ENCODE measurements at places on chromosomes 2 and 18.

DNA sequence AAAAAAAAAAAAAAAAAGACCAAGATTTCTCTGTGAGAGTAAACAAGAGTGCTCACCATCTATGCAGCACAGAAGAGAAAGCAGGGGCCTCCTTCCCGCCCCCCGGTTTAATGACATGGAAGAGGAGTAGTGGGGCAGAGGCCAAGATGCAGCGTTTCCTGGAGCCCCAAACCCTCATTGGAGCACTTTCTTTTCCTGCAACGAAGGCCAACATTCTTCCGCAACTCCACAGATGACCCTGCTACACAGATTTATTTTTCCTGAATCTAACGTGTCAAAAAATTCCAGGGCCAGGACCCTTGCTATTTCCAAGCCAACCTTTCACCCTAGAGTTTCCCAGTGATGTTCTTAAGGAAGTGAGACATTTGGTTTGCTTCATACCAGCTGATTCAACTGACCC lies 189.6 kb downstream of the MIB1 start:
- DNase-seq, result no peak

DNA sequence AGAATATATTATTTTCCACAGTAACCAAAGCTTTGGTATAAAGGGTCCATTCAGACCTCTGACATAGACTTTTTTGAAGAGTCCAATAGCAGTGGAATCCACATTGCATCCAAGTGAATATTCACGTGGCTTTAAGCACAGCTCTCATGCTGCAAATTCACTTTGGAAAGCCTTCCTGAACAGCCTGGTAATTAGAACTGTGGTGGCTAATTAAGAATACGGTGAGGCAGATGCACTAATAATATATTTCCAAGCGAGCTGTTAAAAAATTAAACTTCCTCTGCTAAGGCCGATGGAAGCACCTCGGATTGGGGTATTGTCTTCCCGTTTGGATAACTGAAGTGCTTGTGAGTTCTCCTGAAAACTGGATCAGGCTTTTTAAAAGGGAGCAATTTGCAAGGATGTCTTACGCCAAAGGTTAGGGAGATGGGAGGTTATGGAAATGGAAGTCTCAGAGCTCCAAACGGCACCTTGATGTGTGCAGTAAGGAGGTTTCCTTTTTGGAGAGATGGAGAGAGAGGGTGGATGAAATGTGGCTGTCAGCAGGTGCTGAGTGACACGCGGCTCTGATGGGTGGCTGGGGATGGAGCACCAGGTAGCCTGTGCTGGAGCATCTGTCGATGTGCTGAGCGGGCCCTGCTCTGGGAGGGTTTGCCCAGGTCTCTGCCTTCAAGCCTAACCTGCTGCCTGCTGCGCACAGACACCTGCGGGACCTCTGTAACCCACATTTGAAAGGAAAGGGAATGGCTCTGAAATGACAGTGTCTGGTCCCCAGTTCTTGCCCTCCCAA lies 37.5 kb downstream of the CABLES1 start:
- DNase-seq, result no peak

GRCh38 chr2:179446476-179447141 lies 182.0 kb upstream of the SESTD1 start:
- no peak for DNase-seq

GRCh38 chr2:223815884-223816570 lies 21.4 kb downstream of the AP1S3 start:
- no peak for DNase-seq

DNA sequence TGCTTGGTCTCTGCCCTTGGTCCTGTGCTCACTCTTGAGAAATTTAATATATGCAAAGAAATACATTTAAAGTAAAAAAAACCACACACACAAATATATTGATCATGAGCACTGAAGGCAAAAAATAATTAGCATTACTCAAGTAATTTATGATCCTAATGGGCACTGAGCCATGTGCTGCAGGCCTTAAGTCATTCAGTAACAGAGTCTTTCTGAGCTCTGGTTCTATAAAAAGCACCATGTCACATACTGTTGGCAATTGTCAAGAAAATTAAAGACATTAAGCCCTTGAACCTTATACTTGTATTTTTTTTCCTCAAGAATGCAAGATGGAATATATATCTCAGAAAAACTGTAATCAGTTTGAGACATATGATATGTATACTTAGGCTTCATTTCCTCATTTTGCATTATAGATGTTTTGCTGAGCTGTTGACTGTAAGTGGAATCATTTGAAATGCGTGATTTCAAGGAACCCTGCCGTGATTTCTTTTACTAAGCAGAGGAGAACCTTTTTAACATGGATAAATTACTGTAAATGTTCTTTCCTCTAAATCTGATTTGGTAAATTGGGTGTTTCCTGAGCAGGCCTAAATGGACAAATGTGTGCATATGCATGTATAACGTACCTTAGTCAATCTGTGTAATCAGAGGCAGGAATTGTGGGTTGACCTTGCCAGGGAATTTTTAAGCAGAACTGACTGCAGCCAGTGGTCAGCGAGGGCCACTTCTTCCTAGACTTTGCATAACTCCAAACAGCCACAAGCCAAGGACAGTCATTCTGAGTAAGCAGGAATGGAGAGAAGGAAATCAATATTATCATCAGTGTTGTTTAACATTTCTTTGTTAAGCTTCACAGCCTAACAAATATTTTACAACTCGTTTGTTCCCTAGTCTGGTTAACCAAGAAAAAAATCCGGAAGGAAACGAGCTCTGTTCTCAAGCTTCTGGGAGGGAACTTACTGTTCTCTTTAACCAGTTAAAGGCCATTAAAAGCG lies 191.5 kb upstream of the ATP5MC3 start:
- DNase-seq, result no peak

- no peak for DNase-seq
Observed at GRCh38 chr2:130720036-130720435, 8.8 kb upstream of the GPR148 start.

DNA sequence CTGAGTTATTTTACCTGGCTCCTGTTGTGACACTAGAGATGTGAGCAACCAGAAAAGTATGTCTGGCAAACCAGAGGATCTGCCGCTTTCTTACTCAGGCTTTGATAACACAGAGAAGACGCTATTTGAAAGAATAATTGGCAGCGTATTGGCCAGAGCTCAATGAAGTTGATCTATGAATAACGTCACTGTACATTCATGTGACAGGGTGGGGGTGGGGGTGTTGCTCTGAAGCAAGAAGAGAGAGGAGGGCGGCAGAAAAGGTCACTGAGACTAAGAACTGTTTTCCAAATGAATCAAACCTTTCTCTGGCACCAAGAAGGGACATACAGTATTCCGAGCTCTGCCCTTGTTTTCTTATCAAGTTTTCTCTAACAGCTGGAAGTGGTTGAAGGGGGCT lies 1.7 kb upstream of the ONECUT2 start:
- no peak for DNase-seq

- DNase-seq, result no peak
Observed at GRCh38 chr2:31271851-31272267, 37.9 kb downstream of the EHD3 start.

DNA sequence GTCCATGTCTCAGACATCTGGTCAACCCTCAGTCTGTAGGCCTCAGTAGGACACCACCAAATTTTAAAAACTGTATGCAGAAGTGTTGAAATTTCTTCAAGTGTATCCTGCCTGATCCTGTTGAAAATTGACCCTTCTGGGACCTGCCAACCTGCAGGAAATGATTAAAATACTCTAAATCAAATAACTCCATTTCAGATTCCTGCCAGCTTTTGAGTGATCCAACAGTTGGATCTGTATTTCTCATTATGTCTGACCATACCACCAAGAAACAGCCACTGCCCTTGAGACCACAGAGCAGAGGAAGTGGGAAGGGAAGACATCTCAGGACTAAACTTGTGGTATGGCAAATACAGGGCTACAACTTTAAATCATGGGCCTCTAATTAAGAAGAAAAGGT lies 113.4 kb downstream of the ANTXR1 start:
- no peak for DNase-seq

GRCh38 chr2:159561786-159562185 lies 54.6 kb downstream of the BAZ2B start:
- no peak for DNase-seq

DNA sequence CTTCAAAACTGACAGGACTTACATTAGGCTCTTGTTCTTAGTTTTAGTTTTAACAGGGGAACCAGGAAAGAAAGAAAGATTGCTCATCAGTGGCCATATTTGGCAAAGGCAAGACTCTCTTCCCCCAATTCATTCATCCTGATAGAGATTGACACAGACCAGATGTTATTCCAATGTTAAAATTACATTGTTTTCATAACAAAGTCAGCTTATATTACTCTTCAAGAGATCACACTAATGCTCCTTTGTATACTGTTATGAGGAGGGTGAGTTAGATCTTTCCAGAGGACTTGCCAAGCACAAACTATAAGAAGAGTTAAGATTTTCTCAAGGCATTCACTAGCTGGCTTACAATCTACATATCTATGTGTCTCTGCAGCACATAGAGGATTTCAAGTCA lies 252.1 kb downstream of the SLC8A1 start:
- DNase-seq, result no peak

- no peak for DNase-seq
Observed at GRCh38 chr2:166419616-166419934, 43.8 kb upstream of the SCN9A start.

DNA sequence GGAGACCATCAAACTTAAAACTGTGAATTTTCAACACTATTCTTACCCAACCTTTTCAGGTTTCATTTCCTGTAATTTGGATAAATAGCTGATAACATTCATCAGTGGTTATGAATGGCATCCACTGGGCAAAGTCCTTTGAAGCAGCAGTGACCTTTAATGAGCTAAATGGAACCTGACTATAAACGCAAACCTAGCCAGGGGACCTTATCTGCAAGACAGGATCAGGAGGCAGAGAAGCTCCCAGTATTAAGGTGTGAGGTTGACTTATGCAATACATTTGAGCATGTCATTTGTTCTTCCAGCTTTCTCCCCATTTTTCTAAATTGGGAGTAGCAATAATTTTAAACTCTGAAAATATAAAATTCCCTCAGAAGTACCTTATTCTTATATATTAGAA lies 38.4 kb downstream of the CREG2 start:
- DNase-seq, result no peak

- peak; percentile 31 for DNase-seq
Observed at GRCh38 chr2:106886916-106887758, 1.2 kb upstream of the ST6GAL2 start.

GRCh38 chr2:42054714-42055430 lies 7.1 kb downstream of the PKDCC start:
- DNase-seq, result no peak

DNA sequence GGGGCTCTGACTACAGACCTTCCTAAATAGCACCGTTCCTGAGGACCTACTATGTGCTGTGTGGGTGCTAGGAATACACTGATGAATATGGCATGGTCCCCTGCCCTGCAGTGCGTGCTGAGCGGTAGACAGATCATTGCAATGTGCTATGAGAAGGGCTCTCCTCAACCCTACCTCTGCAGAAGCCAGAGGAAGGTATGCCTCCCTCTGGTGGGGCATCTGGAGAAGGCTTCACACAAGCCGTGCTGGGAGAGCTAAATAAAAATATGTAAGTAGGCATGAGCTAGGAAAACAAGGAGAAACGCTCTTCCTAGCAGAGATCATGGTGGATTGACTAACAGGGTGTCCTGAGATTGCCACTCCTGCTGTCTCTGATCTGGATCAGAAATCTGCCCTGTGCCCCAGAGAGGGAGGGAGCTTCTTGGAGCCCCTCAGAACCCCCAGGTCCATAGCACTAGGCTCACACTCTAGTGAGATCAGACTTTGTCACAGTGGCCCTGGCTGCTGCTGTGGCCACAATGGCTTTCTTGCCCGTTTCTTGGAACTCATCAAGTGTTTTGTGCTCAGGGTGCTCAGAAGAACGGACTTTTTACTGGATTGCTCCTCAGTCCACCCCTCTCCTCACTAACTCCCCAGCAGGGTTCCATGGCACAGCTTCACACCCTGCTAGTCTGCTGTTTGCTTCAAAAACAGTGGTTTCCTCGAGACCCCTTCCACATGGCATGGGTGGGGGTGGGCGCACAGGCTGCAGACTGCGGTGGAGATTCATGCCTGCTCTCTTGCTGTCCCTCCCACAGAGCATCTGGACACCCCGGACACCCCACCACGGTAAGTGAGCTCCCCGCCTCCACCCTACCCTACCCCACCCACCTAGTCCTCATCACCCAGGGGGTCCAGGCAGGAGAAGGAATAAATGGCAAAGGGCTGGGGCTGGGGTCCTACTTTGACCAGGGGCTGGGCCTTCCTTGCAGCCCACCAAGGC lies 14.2 kb downstream of the SIGLEC15 start:
- DNase-seq, result no peak

DNA sequence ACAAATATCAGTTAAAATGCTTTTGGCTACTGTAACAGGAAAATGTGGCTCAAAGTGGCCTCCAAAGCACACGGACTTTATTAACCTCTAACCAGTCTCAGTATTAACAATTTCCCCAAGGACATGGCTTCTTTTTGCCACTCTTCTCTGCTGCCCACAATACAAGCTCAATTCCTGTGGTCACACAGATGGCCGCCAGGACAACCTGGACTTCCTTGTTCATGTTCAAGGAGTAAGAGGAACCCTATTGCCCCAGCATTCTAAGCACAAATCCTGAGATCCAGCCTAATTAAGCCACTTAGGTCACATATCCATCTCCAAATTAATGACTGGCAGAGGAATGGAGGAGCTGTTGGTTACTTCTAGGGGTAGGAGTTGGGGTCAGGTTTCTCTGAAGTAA lies 38.2 kb downstream of the AOX1 start:
- DNase-seq, result no peak

DNA sequence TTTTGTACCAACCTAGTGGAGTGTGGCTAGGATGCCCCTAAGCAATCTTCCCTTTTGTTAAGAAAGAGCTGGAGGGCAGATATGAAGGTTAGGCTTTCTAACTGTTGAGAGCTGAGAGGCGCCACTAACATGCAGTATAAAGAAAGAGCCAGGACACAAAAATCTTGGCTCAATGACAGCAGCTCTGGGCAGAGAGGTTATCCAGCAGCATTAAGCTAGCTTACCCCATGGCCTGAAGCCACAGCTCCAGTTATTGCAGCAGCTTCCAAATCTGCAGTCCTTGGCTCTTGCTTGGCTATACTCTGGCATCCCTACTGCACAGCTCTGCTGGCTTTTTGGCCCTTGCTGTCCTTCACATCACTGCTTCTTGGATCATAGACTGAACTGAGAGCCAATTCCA lies 213.4 kb downstream of the GPD2 start:
- no peak for DNase-seq

DNA sequence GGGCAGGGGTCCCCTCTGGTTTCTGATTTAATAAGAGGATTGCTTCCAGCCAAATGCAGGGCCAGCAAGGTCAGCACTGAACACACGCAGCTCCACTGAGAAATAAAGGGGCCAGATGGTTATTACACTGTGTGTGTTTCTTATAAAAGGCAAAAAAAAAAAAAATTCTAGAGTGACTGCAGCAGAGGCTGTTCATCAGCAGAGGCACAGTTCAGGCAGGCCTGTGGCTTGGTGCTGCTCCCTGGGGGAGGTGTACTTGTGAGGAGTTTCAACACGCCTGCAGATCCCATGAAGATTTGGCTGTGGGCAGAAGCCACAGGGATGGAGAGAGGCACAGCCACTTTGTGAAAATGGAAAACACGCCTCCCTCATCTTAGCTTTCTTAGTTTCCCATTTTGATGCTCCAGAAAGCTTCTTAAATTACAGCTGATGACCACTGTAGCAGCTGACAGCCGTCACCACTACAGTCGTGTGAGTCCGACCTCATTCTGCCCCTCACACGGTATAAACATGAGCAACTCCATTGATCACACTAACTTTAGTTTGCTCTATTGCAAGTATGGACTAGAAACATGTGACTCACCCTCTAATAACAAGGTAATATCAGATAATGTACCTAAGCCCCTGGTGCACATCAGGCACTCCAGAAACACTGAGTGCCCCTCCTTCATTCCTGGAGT lies 726.5 kb upstream of the RAB6C start:
- peak; percentile 34 for DNase-seq
